Osteocyte (in vitro differentiated cells): ENCODE measurements at places on chromosomes 13 and 19. TPM values are rescaled to one million over a fixed set of nuclear protein-coding genes. Genes with fewer than 3 reads are reported as not detected.

GRCh38 chr13:73880365-73880764, 253.8 kb downstream of the KLF12 start:
- no peak for DNase-seq
- peaks cover 14% of the 10 kb centered on the region for H3K36me3 ChIP-seq

The ATCAY gene
- not detected in 2 replicates for total RNA-seq

DNA sequence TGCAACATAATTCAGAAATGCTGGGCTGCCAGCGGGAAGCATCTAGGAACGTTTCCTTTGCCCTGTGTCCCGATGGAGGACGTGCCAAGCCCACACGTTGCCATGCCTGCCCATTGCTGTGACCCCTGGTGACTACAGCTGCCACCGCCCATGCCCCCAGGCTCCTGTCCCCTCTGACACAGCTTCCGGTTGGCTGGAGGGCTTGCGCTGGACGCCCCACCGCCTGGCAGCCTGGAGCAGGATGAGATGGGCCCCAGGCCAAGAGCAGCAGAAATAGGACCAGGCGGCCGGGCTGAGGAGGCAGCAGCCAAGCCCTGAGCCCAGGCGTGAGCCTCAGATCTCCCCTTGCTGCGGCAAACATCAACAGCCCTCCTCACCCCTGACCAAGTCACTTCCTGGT, 125.9 kb downstream of the COL4A2 start:
- peaks cover 58% of the 10 kb centered on the region for H3K4me1 ChIP-seq
- H3K36me3 ChIP-seq: peaks cover 81% of the 10 kb centered on the region
- no peak for DNase-seq

The PSG6 gene
- total RNA-seq: not detected in 2 replicates

The TMEM86B gene
- total RNA-seq: 2.9 and 3.2 TPM in 2 replicates

- no peak overlapping the region for H3K4me3 ChIP-seq
- H3K4me1 ChIP-seq: peaks cover 58% of the 10 kb centered on the region
- H3K27me3 ChIP-seq: no peaks in the 10 kb centered on the region
Measured at GRCh38 chr13:37485756-37486155, 112.8 kb downstream of the POSTN start.

GRCh38 chr19:54209811-54210494, 9.3 kb downstream of the RPS9 start:
- H3K4me1 ChIP-seq: peaks cover 48% of the 10 kb centered on the region
- no peak overlapping the region for H3K4me3 ChIP-seq
- H3K27ac ChIP-seq: peak overlapping the region; percentile 68

DNA sequence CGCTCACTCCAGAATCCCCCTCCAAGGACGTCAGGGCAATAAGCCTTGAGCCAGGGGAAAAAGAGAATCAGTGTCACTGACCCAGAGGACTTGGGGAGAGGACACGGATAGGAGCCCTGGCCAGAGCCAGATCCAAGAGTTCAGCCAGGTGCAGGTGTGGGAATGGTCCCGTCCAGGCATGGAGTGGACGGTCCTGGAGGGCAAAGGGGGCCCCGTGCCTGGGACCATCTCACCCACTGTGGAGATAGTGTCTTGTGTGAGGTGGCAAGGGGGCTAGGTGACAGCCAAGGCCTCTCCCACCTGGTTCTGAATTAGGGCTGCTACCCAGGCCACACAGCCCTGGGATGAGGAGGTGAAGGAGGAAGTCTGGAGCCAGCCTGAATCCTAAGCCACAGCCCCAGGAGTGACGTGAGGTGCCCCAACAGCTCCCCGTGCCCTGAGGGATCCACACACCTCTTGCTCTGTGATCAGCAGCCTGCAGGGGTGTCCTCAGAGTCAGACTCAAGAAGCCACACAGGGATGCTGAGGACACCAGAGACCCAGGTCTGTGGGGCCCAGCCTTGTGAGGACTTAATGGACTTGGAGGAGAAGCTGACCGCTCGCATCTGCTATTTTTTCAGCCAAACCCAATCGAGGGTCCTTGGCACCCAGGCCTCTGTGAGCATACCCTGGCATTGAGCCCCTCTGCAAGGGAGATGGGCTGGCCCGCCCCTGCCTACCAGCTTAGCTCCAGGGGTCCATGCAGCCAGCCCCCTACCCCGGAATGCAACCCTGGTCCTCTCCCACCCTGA, 16.4 kb upstream of the ZNF14 start:
- H3K27me3 ChIP-seq: no peaks in the 10 kb centered on the region
- no peaks in the 10 kb centered on the region for H3K4me1 ChIP-seq
- no peak overlapping the region for H3K27ac ChIP-seq
- no peak overlapping the region for H3K4me3 ChIP-seq
- no peaks in the 10 kb centered on the region for H3K36me3 ChIP-seq
- no peak for DNase-seq

The ZNF554 gene
- 7.1 and 7.4 TPM in 2 replicates for total RNA-seq

DNA sequence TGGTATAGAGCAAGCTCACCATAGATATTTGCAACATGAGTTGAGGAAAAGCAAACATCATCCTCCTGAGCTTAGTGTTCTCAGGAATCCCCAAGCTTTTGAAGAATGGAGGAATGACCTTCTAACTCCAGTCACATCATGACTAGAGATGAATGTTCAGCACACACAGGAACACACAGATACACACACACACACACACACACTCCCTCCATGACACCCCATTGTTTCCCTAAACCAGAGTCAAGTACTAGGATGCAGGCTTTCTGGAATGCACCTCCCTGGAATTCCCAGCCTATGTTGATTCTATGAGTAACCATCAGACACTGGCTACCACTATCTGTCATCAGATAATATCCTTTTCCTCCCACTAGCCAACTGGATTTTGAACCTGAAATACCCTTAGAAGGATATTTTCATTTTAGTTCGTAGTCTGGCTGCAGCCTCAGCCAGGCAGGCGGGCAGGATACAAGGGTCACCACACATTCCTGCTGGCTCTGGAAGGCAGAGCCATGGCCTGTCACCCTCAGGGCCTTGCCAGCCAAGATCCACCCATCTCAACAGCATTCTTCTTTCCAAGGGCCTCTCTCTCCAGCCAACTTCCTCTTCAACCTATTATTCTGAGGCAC, 162.4 kb downstream of the FOXO1 start:
- H3K4me1 ChIP-seq: peaks cover 44% of the 10 kb centered on the region
- H3K36me3 ChIP-seq: no peaks in the 10 kb centered on the region
- H3K27me3 ChIP-seq: no peaks in the 10 kb centered on the region
- no peak for DNase-seq

The ZNF491 gene
- total RNA-seq: 4.4 and 6.2 TPM in 2 replicates
